ENCODE measurements at places on chromosomes 3 and 15.

- no peak for DNase-seq
Measured at GRCh38 chr3:71724171-71724453, 1.1 kb downstream of the EIF4E3 start.

DNA sequence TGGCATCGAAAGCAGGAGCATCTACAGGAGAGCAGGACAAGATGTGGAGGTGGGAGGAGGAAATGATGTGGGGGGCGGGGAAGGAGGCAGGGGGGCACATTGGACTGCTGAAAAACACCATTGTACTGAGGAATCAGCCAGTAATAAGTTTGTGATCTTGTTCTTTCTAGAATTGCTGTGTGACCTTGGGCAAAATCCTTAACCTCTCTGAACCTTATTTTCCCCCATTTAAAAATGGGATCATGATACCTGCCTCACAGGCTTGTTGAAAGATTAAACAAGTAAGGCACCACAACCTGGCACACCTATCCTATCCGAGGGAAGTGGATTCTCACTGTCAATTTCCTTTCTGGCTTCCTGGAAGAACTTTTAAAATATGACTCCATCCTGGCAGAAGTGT, 56.9 kb upstream of the ARRDC4 start:
- no peak for DNase-seq

GRCh38 chr15:88303395-88303794, 46.9 kb upstream of the NTRK3 start:
- DNase-seq = no peak

- no peak for DNase-seq
Measured at GRCh38 chr3:183328164-183328563, 75.1 kb downstream of the B3GNT5 start.

DNA sequence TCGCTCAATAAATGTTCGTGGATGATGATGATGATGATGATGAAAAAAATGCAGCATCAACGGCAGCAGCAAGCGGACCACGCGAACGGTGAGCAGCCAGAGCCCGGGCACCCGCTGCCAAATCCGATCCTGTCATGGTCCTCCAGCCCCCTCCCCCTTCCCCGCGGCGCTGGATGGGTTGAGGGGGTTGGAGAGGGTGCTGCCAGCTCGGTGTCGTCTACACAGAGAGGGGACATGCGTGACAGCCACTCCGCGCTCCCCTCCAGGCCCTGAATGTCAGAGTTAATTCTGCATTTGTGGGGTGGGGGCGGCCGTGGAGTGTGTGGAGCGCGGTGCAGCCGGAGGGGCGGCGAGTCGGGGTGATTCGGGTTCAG, 722 bp downstream of the CACNA1D start:
- no peak for DNase-seq

DNA sequence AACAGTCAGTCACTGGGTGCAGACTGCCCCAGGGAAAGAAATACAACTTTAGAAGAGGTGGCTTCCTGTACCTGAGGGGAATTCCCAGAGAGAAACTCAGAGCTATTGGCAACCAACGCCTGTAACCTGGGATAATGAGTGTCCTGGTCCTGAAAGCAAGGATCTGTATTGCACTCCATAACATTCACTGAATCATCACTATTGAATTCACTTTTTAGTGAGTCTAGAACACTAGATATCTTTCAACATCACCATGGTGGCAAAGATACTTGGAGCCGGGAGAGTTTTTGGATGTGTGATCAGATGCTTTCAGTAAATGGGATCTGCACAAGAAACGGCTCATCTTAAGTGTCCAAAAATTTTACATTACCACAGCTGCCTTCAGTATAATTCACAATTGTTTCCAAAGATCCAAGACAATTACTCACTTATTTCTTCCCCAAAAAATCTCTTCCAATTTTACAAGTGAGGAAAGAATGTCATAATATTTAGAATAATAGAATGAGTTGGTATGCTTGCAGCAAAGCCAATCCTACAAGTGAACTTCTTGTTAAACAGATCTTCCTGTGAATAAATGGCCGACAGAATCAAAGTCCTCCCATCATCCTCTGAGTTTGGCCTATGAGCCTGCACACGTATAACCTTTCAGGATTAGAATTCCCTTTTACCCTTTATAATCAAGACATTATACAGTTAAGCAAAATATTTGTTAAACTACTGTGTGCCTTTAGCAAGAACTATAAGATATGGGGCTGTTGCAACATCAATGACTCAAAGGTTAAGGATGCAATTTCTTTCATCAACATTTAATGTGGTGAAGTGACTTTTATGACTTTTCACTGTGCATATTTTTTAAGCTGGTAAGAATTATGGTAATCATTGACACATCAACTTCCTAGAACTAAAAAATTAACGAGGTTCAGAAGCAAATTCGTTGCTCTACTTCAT, 243.3 kb upstream of the COL8A1 start:
- no peak for DNase-seq

DNA sequence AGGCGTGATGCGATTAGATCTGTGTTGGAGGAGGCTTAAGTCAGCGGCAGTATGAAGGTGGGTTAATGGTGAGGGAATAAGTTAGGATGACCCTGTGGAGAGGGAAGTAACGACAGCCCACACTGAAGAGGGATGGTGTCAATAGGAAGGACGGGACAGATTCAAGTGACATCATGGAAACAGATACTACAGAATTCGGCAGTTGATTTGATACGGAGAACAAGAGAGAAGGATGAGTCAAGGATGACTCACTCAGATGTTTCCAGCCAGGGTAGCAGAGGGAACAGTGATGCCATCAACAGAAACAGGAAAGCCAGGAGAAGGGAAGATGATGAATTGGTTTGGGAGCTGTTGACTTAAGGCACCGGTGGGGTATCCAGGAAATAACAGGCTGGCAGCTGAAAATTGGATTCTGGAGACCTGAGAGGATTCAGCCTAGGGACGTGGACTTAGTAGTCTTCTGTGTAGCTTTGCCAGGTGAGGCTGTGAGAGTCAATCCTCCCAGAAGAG, 38.0 kb downstream of the SHC4 start:
- DNase-seq = no peak

Measured in Jurkat, Clone E6-1 (cell line).